ENCODE measurements at places on chromosomes 1 and 21.

GRCh38 chr1:40239626-40240025 lies 8.1 kb upstream of the TMCO2 start:
- no peak for DNase-seq

DNA sequence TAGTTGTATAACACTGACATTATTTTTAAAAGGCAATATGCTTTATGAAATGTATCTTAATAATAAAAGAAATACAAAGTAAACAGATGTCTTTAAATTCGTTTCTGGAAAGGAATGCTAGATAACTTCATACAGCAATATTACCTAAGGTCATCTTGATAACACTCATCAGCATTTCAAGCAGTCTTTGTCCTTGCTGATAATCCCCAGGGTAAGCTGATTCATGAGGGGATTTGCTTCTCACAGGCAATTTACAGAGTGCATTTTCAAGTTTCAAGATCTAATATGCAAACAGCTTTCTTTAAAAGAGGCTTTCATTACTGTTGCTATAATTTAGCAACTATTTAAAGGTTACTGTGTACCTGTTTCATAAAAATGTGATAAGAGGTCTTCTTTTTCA lies 75.2 kb upstream of the NEK2 start:
- DNase-seq = no peak

- DNase-seq = no peak
Measured at GRCh38 chr1:186125511-186125910, 249.5 kb downstream of the TPR start.

DNA sequence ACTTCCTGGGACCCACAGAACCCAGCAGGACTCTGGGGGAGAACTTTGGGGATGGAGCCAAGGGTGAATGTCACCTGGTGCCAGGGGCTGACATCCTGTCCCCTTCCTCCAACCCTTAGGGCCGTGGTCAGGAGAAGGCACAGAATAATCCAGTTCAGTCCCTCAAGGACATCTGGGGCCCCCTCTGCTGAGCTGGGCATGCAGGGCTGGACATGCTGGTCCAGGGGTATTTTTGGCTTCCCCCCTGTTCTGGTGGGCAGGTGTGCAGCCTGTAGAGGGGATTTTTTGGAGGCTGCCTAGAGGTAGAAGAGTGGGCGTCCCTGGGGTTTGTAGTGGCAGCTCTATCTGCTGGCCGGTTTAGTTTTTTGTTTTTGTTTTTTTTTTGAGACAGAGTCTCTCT lies 3.4 kb upstream of the CROCC start:
- no peak for DNase-seq

- DNase-seq = no peak
Measured at GRCh38 chr1:79694241-79694640, 687.7 kb upstream of the ADGRL4 start.

- DNase-seq = peak; percentile 59
Measured at GRCh38 chr1:42146626-42147320, 6.4 kb upstream of the GUCA2B start.

DNA sequence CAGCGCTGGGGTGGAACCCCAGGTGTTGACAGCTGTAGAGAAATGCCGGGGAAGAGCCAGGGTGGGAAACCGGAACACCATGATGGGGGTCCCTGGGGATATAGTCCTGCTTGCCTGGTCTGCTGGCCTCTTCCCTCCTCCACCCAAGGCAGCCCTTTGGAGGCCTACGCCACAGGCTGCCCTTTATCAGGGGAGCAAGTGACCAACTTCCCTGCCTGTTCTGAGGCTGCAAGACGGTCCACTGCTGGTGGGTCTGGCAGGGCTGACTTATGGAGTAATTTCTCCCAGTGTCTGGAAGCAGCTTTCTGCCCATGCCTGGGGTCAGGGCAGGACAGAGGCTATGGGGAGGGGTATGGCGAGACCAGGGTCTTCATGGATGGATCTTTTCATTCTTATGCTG lies 50.8 kb upstream of the EDN2 start:
- no peak for DNase-seq

GRCh38 chr1:96865731-96866685 lies 144.4 kb downstream of the PTBP2 start:
- peak; percentile 41 for DNase-seq

- DNase-seq = no peak
Measured at GRCh38 chr21:26449161-26449560, 123.9 kb downstream of the CYYR1 start.

GRCh38 chr1:247317702-247318101 lies 14.0 kb downstream of the ZNF496 start:
- DNase-seq = no peak

Data from right hindlimb (tissue), 1 donor.